RCC 7860 (cell line): ENCODE measurements at places on chromosomes 7 and 10.

- no peak for DNase-seq
Observed at GRCh38 chr7:100367676-100368613, 5.3 kb upstream of the PILRA start.

GRCh38 chr7:17512181-17512675 is 213.8 kb downstream of the AHR start:
- no peak for DNase-seq

GRCh38 chr10:126867567-126868365 is 37.5 kb upstream of the DOCK1 start:
- peak; percentile 23 for DNase-seq

- DNase-seq: no peak
Observed at GRCh38 chr7:149448961-149449360, 11.9 kb downstream of the ZNF777 start.

DNA sequence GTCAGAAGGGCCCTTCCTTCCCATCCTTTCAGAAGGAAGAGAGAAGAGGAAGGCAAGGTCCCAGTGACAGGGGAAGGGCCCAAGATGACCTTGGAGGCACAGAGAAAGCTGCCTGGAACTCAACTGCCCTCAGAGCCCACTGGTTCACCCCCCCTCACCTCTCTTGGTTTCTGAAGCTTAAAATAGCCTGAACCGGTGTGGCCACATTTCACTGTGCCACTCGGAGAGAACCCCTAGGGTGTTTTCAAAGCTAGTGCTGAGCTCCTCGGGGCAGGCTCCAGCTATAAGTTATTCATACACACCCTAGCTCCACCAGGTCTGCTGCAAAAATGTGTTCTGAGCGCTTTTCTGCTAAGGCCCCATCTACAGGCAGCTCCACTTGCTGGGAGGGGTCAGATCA is 60.9 kb upstream of the ADRB1 start:
- DNase-seq: no peak

DNA sequence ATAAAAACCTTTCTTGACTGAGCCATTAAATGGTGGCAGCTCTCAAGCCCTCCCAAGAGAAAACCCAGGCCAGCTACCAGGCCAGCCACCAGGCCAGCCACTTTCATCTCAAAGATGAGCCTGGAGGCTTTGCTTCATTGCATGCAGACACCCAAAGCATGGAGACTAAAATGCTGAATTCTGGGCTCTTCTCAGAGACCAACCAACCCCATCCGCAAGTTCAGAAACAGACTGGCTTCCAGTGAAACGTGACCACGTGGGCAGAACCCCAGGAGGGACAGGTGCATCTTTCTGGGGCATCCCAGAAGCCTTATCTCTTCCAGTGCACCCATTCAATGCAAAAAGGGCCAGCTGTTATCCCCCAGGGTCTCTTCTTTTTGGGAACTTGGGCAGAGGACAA is 20.9 kb downstream of the CHST15 start:
- DNase-seq: no peak

DNA sequence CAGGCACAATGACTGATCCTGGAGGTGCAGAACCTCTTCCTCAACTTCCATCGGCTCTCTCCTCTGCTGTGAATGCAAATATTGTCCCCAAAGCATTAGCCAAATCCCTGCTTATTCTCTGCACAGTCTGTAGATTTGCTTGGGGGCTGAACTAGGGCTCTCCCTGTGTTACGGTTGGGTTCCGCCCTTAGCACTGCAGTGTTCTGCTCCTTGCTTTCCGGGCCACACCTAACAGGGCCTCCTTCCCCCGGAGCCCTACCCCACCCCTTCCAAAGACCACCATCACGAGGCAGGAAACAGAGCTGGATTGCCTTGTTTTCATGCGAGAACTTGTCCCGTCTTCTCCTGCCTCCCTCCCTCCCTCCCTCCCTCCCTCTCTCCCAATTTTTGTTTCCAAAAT is 36.6 kb downstream of the SLC25A28 start:
- DNase-seq: no peak

DNA sequence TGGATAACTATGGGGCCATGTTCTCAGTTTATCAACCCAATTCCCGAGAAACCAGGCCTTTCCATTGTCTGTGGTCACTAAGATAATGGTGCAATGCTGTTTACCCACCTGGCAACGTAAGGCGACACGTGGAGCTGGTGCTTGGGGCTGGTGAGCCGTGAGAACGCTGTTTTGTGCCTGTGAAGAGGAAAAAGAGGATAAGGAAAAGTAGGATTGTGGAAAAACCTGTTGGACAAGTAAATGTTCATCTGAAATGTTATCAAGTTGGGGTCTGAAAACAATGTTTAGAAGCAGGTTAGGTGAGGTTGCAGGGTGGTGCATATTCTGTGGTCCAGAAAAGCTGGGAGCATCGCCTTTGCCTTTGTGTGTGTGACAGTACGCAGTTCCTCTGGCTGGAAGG is 88.5 kb downstream of the PPP1R17 start:
- DNase-seq: no peak

DNA sequence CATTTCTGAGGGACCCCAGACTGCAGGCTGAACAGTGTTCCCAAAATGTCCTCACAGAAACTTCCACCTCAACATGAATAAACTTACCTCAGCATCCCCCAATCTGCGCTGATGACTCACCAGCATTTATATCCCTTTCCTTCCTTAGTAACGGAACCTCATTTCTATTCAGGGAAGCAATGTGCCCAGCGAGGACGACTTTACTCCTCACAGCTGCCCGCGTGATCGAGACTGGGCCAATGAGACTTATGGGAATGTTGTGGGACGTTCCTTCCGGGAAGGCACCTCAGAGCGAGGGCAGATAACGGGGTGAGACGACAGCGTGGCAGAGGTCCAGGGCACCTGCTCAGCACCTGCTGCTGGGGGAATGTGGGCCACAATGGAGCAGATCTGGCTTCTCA is 73.1 kb upstream of the CAMK2B start:
- no peak for DNase-seq

DNA sequence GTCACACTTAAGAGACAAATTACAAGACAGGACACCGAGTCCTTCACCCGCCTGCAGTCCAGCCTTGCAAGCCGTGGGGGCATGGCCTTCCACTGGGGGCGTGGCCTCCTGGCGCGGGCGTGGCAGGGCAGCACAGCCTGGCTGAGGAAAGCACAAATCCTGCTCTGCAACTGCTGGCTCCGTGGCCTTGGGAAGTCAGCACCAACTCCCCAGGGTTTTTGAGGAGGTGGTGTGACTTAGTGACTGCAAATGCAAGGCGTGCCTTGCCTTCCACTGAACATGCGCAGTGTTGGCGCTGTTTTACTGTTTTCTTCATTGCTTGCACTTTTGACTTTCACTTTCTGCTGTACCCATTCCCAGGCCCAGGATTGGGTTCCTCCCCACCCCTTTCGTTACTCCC is 12.9 kb upstream of the BMS1 start:
- no peak for DNase-seq

DNA sequence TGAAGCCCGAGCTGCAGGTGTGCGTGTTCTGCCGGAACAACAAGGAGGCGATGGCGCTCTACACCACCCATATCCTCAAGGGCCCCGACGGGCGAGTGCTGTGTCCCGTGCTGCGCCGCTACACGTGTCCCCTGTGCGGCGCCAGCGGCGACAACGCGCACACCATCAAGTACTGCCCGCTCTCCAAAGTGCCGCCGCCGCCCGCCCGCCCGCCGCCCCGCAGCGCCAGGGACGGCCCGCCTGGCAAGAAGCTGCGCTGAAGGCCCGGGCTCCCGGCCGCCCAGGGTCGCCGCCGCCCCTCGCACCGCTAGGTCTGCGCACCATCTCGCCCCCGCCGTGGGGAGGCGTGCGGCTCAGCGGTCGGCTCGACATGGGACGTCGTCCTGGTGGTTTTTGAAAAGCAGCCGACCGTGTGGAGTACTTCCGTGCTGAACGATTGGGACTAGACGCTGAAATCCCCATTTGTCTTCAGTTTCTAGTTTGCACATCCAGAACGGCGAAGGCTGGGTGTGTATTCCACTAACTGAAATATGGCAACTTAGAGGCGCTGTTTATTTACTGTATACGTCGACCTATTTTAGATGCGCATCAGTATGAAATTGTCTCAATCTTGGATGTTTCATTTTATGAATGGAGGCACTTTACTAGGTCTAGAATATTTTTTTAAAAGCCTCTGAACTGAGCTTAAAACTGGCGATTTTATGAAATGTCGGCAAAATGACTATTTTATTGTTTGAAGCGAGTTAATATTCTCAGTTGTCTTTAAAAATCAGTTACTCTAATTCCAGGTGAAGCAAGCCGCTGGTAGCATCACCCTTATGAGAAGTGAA is 1.1 kb downstream of the NANOS1 start:
- peak; percentile 58 for DNase-seq

GRCh38 chr10:43110338-43111071 is 27.7 kb upstream of the CSGALNACT2 start:
- no peak for DNase-seq

- DNase-seq: no peak
Observed at GRCh38 chr10:47077386-47077785, 166.2 kb downstream of the PTPN20 start.

- no peak for DNase-seq
Observed at GRCh38 chr10:23106331-23107072, 11.1 kb downstream of the MSRB2 start.

GRCh38 chr10:96390460-96390864 is 31.7 kb upstream of the OPALIN start:
- no peak for DNase-seq

DNA sequence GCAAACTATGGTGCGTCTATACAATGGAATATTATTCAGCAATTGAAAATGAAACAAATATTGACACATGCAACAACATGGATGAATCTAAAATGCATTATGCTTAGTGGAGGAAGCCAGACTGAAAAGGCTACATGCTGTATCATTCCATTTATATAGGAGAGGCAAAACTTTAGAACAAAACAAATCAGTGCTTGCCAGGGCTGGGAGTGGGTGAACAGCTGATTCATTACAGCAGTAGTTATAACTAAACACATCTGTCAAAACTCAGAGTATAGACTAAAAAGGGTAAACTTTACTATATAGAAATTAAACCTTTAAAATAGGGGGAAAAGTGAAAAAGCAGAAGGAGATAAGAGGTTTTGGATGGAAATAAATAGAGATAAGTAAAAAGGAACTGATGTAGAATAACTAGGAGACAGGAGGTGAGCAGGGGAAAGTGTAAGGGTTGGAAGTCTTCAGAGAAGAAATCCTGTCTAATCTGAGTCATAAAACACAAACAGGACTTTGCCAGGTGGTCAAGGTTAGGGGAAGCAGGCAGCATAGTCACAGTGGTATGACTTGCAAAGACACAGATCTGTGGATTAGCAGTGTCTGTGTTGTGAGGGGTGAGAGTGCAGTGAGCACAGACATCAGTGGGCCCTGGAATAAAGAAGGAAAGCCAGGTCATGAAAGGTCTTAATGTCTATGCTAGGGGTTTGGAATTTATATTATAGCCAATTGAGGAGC is 349.8 kb downstream of the PHTF2 start:
- DNase-seq: no peak

- DNase-seq: no peak
Observed at GRCh38 chr7:123431075-123431614, 103.2 kb downstream of the IQUB start.

GRCh38 chr10:73907841-73908517 is 3.0 kb upstream of the PLAU start:
- peak; percentile 91 for DNase-seq

DNA sequence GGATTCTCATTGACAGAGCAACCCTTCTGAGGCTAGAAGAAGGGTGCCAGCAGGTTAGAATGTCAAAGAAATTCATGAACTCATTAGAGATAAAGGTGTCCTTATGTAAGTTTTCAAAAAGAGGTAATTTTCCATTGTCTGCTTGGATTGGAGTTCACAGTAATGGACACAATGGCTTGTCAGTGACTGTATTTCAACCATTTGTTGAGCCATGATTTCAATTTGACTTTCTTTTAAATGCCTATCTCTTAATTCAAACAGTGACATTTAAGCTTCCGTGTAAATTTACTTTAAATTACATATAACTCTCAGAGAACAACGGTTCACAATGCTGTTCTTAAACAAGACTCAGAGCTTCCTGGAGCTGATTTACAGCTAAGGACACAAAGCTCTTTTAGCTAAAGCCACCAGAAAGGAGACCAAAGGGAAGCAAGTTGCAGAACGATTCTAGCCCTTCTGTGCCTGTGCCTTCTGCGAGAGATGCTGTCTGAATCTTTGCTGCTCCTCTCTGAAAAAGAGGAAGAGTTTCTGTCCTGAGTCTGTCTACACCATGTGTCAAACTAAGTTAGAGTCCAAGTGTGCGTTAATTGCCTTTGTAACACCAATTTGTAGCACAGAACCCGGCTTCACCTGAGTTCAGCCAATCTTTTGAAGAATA is 42.2 kb upstream of the PFKP start:
- no peak for DNase-seq

- DNase-seq: no peak
Observed at GRCh38 chr7:98557538-98558031, 59.5 kb upstream of the NPTX2 start.

DNA sequence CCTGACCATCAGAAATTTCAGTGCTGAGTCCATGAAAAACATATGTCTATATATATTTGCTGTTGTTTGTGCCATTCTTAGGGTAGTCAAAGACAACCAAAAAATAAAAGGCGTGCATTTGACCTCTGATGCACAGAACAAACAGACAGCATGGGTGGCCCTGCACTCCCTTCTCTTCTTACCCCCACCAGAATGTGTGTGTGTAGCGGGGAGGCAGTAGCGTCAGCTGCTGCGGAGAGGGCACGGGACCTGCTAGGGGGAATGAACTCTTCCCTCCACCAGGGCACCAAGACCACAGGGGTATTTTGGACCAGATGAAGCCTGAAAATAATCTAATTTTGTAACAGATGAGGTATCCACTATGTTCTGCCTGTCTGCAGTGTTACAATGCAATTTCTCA is 277.7 kb upstream of the ZNF32 start:
- DNase-seq: no peak

GRCh38 chr7:2287745-2288144 is 26.5 kb downstream of the SNX8 start:
- no peak for DNase-seq

GRCh38 chr10:62079885-62080559 is 178.5 kb downstream of the ARID5B start:
- DNase-seq: no peak

DNA sequence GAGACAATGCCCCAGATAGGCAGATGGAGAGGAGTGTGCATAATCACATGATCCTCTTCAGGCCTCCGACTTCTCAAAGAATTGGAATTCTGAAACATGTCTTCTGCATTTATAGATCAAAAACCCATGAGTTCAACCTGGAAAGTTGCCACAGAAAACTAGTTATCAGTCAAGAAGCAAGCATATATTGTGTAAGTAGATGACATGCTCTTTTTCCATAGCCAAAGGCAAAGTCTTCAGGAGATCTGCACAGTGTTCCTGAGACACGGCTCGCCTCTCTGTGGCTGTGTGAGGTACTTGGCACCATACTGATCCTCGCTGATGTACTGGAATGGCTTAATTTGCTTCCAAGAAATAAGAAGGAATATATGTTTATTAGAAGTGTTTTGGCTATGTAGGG is 213.5 kb upstream of the MKI67 start:
- no peak for DNase-seq

GRCh38 chr7:32298408-32299132 is 191.6 kb downstream of the LSM5 start:
- DNase-seq: no peak

- DNase-seq: no peak
Observed at GRCh38 chr7:100745184-100745583, 11.8 kb downstream of the ZAN start.
